ENCODE measurements at places on chromosomes 11 and 22.

DNA sequence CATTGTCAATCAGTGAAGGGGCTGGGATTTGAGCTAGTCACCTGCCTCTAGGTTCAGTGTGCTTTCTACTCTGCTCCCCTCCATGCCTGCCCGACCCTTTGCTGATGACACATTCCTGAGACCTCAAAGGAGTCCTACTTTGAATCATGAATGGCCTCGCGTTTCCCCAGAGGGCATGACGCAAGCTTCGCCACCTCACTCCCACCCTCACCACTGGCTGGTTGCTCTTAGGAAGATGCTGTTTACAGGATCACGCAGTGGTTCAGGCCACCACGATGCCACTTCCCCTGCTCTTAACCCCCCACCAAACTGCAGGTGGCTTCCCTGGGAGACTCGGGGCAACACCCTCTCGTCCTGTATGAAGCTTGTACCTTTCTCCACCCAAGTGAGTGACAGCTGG is 62.9 kb upstream of the B3GAT1 start:
- no peak for DNase-seq

GRCh38 chr11:8340296-8340695 is 76.6 kb upstream of the LMO1 start:
- no peak for DNase-seq

- DNase-seq: peak; percentile 12
These were observed 3.2 kb upstream of the FLI1 start for GRCh38 chr11:128690665-128691101.

- DNase-seq: no peak
These were observed 63.9 kb upstream of the SLC35C1 start for GRCh38 chr11:45741032-45741431.

GRCh38 chr22:49699928-49700498 is 127.7 kb downstream of the BRD1 start:
- DNase-seq: no peak

GRCh38 chr11:94922321-94923003 is 50.9 kb downstream of the CWC15 start:
- peak; percentile 81 for DNase-seq

- no peak for DNase-seq
These were observed 45.0 kb downstream of the CWC15 start for GRCh38 chr11:94928117-94928990.

DNA sequence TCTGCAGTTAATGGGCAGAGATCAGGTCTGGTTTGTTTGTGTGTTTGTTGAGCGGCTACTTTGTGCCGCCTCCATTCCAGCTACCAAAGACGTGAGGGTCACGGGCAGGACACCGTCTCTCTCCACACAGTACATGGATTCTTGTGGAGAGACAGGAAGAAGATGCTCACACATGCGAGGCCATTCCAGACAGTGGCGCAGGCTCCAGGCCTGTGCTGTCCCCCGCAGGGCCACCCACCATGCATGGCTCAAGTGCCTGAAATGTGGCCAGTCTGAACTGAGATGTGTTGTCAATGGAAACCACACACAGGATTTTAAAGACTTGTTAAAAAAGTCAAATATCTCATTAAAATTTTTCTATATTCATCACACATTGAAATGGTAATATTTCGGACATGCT is 848.3 kb downstream of the TBC1D22A start:
- DNase-seq: no peak

- DNase-seq: no peak
These were observed 15.9 kb downstream of the ARFGAP2 start for GRCh38 chr11:47160753-47161133.

DNA sequence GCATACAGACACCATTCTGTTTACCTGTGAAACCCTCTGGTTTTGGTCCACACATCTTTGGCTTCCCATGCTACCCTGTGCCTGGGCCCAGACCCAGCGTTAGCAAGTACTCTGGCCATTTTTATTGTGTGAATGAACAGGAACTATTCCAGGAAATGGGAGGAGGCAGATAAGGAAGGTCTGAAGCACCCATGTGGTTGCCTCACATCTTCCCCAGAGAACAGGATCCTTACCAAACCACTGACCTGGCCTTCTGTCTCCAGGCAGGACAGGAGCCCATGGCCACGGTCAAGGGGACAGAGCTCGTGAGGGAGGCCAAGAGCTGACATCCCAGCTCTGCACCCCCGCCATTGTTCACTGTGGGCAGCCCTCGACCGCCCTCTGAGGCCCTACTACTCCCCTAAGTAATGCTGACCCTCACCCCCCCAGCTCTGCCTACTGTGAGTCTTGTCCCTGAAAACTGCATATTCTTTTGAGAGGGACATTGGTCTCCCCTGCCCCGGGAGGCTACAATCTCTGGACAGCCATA is 97.7 kb upstream of the TP53I11 start:
- no peak for DNase-seq

DNA sequence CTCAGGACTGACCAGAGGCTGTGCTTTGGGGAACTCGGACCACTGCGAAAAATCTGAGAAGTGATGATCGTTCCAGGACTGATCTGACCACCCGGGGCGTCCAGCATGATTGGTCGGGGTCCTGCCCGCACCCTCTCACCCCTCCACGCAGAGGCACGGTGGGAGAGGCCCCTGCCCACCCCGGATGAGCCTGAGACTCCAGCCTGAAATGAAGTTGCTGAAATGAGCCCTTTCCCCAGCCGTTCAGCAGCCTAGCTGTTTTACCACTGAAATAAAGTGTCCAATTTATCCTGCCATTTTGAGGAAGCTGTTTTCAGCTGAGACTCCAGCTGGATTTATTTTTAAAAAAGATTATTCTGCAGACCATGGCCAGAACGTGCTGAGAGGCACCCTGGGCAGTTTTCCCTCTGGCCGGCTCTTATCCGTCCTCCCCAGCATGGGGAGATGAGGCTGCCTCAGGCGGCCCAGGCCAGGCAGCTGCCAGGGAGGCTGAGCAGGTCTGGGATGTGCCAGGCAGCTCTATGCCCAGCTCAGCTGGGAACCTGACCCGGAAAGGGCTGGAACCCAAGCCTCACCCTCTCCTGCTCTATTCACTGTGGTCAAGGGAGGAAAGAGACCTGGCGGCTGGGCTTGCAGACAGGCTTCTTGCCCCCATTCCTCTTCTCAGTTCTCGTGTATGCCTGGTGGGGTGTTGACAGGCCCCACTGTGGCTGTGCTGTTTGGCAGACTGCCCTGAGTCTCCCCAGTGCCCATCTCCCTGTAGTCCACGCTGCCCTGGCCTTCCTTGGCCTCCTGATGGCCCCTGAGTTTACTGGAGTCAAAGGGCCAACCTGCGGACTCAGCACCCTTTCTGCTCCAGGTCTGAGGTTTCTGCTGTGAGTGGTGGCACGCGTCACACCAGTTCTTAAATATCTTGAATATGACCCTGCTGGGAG is 161.0 kb upstream of the B3GAT1 start:
- DNase-seq: no peak

- peak; percentile 51 for DNase-seq
These were observed 145.9 kb upstream of the OPCML start for GRCh38 chr11:133678191-133678590.

- no peak for DNase-seq
These were observed 708.1 kb downstream of the BRD1 start for GRCh38 chr22:49119551-49119952.

- DNase-seq: no peak
These were observed 23.1 kb upstream of the PAX6 start for GRCh38 chr11:31834237-31834636.

DNA sequence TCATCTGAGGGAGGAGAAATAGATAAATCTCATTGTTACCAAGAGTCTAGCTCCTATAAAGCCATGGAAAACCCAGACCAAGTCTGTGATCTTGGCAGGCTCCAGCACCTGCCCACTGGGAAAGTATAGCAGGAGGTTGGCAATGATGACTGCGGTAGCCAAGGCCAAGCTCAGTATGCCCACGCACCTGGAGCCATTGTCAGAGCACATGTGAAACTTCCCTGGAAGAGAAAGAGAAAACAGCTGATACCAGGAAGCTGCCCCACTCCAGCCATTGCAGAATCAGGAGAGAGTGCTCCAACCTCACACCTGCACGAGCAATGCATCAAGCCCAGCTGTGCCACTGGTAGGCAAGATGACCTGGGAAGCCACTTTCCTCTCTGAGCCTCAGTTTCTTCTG is 62.2 kb upstream of the HEPHL1 start:
- no peak for DNase-seq

DNA sequence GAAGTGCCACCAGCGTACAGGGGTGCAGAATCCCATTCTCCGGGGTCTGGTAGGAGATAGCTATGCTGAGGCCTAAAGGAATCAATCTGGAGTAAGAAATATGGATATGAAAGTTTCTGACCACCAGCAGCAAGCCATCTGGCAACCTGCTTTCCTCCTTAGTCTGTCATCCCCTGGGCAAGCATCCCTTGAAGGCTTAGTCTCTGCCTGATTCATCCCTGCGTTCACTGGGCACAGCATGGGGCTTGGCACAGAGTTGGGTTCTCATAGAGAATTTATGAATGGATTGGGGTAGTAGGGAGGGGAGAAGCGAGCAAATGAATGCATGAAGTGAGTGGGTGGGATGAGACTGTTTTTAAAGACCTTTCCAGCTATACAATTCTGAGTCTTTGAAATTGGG is 85.8 kb upstream of the NARS2 start:
- peak; percentile 56 for DNase-seq

- DNase-seq: no peak
These were observed 134.0 kb downstream of the TRIM44 start for GRCh38 chr11:35796562-35796961.

DNA sequence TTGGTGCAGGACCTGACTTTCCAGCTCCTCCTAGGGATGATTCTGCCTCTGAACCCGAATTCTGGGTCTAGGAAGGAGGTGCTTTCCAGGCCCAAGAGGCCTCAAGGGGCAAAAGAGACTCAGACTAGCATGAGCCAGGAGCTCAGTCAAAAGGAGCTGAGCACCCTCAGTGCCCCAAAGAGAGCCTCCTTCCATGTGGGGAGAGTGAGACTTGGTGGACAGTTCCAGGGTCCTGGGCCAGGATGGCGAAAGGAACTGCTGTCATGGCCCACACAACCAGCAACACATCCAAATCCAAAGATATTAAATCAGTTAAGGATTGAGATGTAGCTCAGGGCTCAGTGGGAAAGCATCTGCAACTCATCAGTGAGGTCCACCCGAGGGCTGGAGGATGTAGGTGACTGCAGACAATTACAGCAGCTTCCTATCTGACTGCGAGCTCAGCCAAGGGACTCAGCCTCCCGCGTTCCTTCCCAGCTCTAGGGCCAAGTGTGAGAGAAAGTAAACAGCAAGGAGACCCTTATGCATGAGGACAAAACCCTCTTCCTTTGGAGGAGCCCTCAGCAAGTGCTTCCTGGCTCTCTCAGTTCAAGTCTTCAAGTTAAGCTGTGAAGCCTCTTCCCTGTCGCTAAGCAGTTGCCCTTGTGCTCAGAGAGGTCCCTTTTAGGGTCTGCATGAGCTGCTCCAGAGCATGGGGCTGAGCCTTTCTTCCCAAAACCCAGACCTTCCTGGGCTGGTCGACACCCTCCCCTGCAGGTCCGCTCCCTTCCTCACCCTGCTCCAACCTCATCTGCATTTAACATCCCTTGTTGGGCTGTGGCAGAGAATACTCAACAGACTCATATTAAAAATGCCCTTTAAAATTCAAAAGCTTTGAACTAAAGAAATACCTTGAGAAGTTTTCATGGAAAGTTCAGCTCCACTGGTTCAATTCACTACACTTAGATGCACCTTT is 35.8 kb downstream of the C11orf58 start:
- DNase-seq: no peak

- no peak for DNase-seq
These were observed 250.3 kb downstream of the TBC1D22A start for GRCh38 chr22:47012589-47013370.

DNA sequence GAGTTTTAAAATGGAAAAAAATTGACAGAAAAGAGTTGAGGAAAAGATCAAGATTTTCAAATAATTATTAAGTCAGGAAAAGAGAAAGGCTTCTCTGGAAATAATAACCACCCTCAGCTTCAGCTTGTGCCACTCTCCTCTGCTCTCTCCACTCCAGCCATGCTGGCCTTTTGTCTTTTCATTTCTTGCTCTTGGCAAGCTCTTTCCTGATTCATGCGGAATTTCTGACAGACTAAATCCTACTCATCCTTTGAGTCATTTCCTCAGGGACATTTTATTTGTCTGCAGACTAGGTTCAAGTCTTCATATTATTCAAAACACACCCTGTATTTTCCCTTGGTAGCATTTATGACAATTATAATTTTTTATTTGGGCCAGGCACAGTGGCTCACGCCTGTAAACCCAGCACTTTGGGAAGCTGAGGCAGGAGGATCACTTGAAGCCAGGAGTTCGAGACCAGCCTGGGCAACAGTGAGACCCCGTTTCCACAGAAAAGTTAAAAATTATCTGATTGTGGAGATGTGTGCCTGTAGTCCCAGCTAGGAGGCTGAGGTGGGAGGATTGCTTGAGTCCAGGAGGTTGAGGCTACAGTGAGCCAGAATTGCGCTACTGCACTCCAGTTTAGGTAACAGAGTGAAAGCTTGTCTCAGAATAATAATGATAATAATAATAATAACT is 7.8 kb upstream of the P4HA3 start:
- DNase-seq: no peak

DNA sequence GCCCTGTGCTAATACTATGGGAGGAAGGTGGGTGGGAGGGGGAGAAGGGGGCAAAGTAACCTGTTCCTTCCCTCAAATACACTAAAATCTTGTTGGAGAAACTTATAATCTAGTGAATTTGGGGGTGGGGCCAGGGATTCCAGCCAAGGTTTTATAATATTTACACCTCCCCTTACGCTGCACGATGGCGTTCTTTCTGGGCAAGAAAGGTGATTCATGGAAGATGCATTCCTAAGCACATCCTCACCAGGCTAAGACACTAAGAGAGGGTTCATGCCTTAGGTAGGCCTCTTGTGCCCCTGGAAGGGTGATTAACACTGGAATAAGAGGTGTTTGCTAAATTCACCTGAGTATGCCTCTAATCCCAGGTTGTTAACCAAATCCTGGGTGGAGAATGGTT is 82.6 kb downstream of the BARX2 start:
- no peak for DNase-seq

DNA sequence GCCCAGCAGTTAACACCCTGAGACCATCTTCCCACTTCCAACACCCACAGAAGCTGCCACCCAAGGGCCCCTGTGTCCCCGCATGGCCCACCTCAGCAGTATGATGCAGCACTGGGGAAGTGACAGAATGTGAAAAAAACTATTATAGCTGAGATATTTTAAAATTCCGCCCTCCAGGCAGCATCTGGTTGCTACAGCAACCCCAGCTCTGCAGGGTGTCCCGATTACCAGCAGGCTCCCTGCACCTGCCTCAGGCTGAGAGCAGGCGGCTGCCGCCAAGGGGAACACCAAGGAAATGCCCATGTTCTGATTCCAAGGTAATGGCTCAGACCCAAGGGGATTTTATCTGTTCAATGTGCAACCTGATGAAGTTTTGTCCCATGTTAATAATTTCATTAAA is 10.5 kb upstream of the TMEM121B start:
- DNase-seq: peak; percentile 57

Measured in brain (organoid and tissue), 16 donors.